Kidney (tissue), 22 donors: ENCODE measurements at places on chromosomes 2 and 18. TPM values are rescaled to one million over a fixed set of nuclear protein-coding genes. Genes with fewer than 3 reads are reported as not detected.

GRCh38 chr2:26484579-26484978 lies 6.7 kb upstream of the OTOF start:
- no peak for DNase-seq

GRCh38 chr18:45954070-45954934 lies 12.8 kb downstream of the EPG5 start:
- DNase-seq = no peak

The CDCA7 gene
- total RNA-seq = 2.0 TPM

The CGREF1 gene
- 3.7 TPM for total RNA-seq
